GM06990 (cell line): ENCODE measurements at places on chromosomes 13 and 19.

DNA sequence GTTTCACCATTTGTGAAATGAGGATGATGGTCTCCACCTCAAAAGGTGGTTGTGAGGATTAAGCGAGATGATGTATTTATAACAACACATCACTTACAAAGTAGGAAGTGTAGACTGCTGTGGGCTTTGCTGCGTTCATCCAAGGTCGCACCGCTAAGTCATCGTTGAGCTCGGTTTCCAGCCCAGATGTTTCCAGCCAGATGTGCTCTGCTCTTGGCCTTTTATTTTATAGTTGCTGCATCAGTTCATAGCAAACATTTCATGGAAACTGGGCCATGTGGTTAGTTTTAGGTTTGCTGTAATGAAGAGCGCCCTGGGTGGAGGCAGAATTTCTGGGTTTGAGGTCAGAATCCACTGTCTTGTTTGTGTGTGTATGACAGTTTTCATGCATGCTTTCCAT lies 76.5 kb upstream of the RNF113B start:
- DNase-seq = no peak

GRCh38 chr13:101453784-101454201 lies 1.3 kb downstream of the ITGBL1 start:
- peak; percentile 15 for DNase-seq

DNA sequence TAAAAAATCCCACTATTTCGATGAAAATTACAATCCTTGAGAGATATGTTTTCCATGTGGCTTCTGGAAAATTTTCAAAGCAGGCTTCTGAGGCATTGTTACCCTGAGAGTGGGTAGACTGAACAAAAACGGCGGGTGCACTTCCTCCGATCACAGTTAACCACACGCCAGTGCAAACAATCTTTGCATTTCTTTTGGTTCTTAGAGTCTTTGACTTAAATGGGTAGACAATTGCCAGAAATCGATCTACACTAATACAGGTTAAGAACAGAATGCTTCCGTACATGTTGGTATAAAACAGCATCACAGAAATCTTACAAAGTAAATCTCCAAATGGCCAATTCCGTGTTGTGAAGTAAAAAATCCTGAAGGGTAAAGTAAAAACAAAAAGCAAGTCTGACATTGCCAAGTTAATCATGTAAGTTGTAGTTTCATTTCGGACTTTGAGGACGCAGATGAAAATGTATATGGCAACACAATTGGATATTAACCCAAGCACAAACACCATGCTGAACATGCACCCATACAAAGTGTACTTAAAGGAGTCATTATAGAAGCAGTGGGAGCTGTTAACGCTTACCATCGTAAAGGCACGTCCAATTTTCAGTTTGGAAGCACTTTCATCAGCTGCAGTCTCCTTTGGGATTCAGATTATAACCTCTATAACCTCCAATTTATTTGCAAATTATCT lies 927 bp downstream of the LPAR6 start:
- no peak for DNase-seq

- DNase-seq = no peak
Observed at GRCh38 chr13:55007681-55008080, 1979.1 kb downstream of the OLFM4 start.

- DNase-seq = no peak
Observed at GRCh38 chr19:52602941-52603340, 32.9 kb downstream of the ZNF701 start.

DNA sequence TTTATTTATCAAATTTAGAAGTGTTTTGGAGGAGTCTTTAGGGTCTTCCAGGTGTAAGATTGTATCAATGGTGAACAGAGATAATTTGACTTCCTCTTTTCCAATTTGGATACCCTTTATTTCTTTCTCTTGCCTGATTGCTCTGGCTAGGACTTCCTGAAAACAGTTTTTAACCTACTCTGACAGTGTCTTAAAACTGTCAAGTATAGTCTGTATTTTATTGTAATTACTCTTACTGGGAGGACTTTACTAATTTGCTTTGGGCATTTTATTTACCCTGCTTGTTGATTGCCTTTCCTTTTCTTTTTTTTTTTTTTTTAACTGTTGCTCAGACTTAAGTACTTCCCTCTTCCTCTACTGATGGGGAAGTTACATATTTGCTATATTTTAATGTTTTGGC lies 81.3 kb downstream of the URI1 start:
- DNase-seq = no peak

DNA sequence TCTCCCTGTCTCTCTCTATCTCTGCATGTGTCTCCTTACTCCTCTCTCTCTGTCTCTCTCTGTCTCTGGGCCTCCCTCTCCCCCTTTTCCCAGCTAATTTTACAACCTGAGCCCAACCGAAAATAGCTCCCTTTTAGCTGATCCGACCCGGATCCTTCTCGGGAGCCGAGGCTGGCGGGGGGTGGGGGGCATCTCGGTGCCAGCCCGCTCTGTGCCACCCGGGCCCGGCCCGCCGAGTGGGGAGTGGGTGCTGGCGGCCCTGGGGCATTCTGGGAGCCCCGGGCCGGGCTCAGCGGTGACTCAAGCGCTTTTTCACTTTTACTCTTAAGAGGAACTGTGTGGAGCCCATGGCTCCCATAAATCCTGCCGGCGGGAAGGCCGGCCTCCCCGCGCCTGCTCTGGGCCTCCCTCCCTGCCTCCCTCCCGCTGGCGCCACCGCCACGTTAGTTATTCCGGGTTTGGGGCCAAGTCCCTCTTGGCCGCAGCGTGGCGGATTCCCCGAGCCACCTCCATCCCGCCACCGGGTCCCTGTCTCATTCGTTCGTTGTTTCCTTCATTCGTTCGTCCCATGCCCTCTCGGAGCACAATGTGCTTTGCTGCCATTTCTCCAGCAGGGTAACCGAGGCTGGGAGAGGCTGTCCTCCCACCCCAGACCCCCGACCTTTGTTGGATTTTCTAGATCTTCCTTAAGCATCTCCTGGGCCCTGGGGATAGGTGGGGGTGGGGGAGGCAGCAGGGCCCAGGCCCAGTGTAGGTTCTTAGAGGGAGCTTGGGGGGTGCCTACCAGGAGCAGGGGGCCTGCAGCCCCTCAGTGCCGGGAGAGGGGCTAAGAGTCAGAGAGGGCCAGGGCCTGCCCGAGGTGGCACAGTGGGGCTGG lies 3.2 kb downstream of the NFIC start:
- DNase-seq = peak; percentile 54

GRCh38 chr19:5804516-5805461 lies at the start of gene NRTN:
TSS of gene NRTN (plus strand) at chr19:5805067. CDS start at chr19:5824166, 19,099 bp downstream.
- no peak for DNase-seq

DNA sequence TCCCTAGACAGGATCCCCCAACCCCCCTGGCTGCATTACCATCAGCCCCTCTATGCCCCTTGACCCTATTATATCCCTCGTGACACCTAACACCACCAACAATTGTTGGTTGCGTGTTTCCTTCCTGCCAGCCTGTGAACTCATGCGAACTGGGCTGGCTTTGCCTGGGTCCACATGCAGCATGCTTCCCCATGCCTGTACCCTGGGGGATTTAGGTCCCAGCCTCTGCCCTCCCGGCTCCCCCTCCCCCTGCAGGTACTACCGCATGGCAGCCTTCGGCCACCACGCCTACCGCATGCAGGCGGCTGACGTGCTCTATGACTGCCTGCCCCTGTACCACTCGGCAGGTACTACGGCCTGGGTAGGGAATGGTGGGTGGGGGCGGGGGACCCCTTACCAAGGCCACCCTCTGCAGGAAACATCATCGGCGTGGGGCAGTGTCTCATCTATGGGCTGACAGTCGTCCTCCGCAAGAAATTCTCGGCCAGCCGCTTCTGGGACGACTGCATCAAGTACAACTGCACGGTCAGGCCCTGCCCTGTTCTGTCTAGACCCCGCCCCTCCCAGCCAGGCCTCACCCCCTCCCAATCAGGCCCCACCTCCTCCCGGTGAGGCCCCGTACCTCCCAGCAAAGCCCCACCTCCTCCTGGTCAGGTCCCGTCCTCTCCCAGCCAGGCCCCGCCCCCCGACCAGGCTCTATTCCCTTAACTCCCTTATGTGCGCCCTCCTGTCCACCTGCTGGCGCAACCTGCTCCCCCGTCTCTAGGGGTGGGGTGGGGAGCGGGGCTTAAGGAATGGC lies 18.5 kb downstream of the SLC27A1 start:
- DNase-seq = peak; percentile 82

DNA sequence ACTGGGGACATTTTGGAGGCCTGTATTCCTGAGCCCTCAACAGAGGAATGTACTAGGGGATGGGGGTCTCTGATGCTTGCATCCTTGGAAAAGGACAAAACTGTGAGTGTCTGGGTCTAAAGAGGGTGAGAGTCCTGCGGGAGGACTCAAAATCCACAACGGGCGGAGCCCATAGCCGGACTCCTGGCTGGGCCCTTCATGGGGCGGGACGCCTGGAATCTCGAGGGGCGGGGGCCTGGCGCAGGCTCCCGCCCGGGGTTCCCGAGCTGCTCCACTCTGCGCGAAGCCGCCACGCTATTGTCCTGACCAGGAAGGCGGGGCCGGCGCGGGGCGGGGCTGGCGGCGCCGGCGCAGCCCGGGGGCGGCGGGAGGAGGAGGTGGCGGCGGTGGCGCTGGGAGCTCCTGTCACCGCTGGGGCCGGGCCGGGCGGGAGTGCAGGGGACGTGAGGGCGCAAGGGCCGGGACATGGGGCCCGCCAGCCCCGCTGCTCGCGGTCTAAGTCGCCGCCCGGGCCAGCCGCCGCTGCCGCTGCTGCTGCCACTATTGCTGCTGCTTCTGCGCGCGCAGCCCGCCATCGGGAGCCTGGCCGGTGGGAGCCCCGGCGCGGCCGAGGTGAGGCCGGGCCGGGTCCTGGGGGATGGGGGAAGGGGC lies at the start of gene APLP1:
APLP1 (plus strand) TSS at position 403 of the 651 bp plus-strand sequence; CDS start at position 466, 63 bp downstream.
- peak; percentile 61 for DNase-seq

GRCh38 chr13:20305587-20305986 lies 73.5 kb upstream of the GJB6 start:
- DNase-seq = no peak

- no peak for DNase-seq
Observed at GRCh38 chr19:8151767-8152035, 2.3 kb upstream of the FBN3 start.

DNA sequence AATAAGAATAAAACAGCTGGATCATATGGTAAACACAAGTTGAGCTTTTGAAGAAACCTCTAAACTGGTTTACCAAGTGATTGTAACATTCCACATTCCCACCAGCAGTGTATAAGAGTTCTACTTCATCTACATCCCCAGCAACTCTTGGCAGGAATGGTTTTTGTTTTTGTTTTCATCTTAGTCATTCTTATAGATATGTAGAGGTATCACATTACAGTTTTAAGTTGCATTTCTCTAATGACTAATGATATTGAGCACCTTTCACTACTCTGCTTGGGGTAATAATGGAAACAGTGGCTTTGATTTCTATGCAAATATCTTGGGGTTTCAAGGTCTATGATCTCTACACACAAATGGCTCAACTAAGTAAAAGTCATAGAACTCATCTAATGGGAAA lies 614.5 kb downstream of the TBC1D4 start:
- DNase-seq = no peak

- no peak for DNase-seq
Observed at GRCh38 chr19:38019396-38019724, 112.4 kb downstream of the SIPA1L3 start.

GRCh38 chr19:33175886-33176669 lies 18.1 kb upstream of the LRP3 start:
- no peak for DNase-seq

DNA sequence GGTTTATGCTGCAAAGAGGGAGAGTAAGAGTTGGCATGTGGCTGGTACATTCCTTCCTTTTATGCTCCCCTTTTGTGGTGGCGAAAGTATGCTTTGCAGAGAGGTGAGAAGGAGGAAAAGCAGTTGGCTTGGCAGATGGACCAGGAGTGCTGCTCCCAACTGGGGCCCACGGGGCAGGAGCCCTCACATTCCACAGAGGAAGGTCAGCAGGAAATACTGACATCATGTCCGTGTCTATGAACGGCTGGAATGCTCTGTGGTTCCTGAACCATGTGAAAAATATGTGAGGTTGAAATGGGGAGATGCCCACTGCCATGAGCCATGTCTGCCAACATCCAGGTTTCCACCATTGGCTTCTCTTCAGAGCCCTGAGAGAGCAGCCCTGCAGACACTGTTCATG lies 33.3 kb upstream of the GAS6 start:
- DNase-seq = no peak

GRCh38 chr19:30163663-30164062 lies 208.5 kb upstream of the ZNF536 start:
- no peak for DNase-seq

- no peak for DNase-seq
Observed at GRCh38 chr13:34523406-34523805, 418.7 kb upstream of the NBEA start.

DNA sequence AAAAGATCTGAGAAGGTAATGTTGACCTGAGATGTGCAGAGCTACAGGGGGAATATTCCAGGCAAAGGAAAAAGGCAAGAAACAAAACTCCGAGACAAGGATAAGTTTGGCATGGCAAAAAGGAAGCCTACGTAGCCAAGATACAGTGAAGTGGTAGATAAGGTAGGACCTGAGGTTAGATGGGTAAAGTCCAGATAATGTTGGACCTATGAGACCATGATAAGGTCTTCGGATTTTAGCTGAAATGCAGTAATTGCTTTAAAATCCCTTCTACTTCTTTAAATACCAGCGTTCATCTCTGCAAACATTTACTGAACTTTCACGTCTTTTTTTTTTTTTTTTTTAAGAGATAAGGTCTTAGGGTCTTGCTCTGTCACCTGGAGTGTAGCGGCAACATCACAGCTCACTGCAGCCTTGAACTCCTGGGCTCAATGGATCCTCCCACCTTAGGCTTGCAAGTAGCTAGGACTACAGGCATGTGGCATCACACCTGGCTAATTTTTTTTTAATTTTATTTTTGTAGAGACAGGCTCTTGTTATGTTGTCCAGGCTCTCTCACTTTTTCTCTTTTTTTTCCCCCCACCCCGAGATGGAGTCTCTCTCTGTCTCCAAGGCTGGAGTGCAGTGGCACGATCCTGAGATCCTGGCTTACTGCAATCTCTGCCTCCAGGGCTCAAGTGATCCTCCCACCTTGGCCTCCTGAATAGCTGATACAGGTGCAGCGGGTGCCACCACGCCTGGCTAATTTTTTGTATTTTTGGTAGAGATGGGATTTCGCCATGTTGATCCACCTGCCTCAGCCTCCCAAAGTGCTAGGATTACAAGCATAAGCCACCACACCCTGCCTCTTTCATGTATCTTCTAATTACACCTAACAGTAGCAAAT lies 4.2 kb upstream of the WBP4 start:
- no peak for DNase-seq

DNA sequence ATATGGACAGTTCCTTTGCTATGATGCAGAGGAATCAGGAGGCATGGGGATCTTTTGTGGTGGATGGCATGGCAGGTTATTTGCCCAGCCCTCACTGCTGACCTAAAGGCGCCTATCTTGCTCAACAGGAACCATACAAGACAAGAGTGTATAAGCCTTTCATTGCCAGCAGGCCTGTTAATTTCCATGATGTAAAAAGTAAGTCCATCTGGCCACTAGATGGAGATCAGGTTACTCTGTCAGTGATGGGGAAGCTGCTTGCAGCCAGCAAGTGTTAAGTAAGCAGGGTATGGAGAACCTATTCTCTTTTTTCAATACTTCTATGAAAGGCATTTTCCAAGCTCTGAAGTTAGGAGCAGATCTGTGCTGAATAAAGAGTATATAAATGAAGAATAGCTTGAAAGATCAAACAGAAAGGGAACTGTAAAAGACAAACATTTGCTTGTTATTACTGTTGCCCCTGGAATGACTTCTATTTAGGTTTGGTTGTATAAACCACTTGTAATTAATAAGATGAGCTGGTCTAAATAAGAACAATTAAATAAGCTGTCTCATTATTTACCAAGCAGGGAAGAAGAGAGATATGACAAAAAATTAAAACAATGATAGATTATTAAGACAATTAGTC lies 210.9 kb downstream of the RGCC start:
- DNase-seq = peak; percentile 32

GRCh38 chr13:44429311-44429710 lies 55.7 kb downstream of the SERP2 start:
- no peak for DNase-seq

GRCh38 chr19:30269638-30270037 lies 102.5 kb upstream of the ZNF536 start:
- DNase-seq = no peak
